ENCODE measurements at places on chromosomes 16 and 17.

GRCh38 chr17:51165680-51166197 is 472 bp upstream of the NME2 start:
- ATAC-seq, result peak; percentile 59

DNA sequence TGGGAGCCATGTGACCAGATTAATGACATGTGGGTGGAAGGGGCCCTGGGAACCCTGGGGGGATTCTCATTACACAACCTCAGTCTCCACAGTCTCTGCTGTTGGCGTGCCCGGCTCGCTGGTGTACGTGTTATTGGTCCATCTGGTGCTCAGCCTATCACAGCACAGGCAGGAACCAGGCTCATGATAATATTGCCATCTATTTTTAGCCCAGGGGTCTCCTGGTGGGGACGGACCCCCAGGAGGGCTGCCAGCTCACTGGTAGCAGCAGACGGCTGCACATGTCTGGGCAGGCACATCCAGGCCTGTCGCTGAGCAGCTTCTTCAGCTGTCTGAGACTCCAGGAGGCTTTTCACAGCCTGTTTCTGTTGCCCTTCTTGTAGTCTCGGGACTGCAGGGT is 123.8 kb downstream of the RAB11FIP4 start:
- no peak for ATAC-seq

DNA sequence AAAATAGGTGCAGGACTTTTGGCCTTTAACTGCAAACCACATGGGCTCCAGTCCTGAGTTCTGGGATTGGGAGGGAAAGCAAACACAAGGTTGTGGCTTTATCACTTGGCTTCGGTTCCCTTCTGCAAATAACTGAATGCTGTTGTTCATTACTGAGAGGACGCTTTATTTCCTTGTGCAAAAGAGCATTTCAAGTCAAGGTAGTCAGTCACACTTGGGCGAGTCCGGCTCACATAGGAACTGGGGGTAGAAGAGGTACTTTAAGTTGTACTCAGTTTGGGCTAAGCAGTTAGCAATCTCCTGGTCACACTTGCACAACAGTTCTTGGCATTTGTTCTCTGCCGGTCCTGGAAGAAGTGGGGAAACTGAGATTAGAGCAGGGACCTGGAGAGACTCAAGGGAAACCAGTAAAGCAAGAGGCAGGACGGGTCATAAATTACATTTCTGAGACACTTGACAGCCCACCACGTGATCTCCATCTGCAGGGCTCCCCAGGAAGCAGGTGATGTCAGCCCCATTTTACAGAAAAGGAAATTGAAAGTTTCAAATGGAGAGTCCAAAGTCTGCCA is 21.6 kb downstream of the PLA2G10 start:
- ATAC-seq, result peak; percentile 78

GRCh38 chr17:7740481-7741001 is 23.0 kb downstream of the DNAH2 start:
- no peak for ATAC-seq

- no peak for ATAC-seq
Measured at GRCh38 chr16:47672475-47672874, 211.3 kb downstream of the PHKB start.

DNA sequence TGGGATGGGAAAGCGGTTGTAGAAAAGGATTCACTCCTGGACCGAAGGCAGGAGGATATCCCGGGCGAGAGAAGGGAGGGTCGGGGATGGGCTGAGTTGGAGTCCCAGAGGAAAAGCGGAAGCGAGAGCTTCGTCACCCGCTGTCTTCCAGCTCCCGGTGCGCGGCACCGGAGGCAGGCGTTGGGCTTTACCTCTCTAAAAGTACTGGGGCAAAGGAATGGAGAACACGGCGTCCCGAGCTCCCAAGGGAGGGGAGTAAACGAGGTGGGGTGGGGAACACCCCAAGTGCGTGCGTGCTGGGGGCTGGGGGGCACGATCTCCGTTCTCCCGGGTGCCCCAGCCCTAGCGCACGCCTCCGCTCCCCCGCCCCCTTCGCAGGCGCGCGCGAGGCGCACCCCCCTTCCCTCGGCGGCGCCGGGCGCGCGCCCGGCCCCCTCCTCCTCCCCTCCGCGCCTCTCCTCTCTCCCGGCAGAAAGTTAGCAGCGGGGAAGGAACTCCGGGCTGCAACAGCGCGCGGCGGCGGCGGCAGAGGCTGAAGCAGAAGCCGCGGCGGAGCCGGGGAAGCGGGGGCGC is at the start of gene HS3ST4:
TSS of gene HS3ST4 (plus strand) at position 441 of the 573 bp plus-strand sequence.
- ATAC-seq, result no peak
